Astrocyte (in vitro differentiated cells and primary cell): ENCODE measurements at places on chromosomes 2 and 18.

- no peak for DNase-seq
Measured at GRCh38 chr2:27281855-27282559, at the start of gene TRIM54. TRIM54 (plus strand) TSS chr2:27282429; CDS start chr2:27282732, 303 bp downstream.

DNA sequence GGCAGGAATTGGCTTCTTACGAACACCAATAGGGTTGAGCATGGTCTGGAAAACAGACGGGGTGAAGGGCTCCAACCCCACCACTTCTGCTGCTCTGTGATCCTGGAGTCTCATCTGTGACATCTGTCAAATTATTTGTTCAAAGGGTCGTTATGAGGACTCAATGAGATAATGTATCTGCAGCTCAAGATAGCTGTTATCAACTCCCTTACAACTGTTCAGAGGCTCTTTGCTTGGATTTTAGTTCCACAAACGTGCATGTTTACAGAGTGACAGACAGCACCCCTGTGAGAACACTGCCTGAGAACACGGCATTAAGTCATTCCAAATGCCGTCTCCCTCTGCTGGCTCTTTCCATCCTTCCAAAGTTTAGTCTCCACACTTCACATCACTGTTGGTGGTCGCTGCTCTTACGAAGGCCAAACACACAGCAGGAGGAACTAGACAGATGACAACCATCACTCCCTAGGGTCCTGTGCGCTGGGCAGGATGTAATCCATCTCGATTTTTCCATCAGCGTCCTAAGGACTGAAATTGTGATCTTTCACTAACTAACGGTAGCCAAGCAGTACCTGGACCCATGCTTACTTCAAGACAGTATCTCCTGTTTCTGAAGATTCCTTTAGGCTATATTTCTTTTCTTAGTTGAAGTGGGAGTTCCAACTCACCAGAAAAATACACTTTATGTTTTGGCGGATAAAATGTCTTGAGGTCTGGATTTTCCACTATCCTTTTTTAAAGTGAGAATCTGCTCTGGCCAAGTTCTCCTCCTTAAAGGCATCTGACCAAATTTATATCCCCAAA is 220.3 kb downstream of the ANAPC1 start:
- no peak for DNase-seq

- DNase-seq = no peak
Measured at GRCh38 chr2:105739944-105740530, 4.7 kb upstream of the NCK2 start.

- DNase-seq = no peak
Measured at GRCh38 chr2:128589681-128590080, 271.0 kb upstream of the HS6ST1 start.

- peak; percentile 1 for DNase-seq
Measured at GRCh38 chr18:71209944-71210343, 921.1 kb downstream of the SOCS6 start.

GRCh38 chr2:119323459-119323858 is 43.2 kb downstream of the C2orf76 start:
- no peak for DNase-seq

- no peak for DNase-seq
Measured at GRCh38 chr2:71830497-71831192, 317.0 kb downstream of the CYP26B1 start.

DNA sequence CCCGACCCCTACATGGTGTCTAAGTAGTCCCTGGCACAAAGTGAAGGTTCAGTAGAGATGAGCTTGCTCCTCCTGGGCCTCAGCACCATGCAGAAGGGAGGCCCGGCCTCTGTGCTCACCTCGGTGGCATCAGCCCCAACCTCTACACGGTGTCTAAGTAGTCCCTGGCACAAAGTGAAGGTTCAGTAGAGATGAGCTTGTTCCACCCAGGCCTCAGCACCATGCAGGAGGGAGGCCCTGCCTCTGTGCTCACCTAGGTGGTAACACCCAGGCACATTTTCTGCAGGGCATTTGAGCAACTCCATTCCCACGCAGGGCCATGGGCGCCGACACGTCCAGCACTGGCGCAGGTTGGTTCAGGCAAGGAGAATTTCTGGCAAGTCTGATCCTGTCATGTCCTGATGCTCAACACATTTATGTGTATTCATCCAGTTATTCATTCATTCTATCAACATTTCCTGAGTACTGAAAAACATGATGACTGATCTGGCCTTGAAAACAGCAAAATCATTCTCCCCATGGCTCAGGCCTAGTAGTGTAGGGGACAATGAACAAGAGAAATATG is 408.2 kb upstream of the MYT1L start:
- no peak for DNase-seq

DNA sequence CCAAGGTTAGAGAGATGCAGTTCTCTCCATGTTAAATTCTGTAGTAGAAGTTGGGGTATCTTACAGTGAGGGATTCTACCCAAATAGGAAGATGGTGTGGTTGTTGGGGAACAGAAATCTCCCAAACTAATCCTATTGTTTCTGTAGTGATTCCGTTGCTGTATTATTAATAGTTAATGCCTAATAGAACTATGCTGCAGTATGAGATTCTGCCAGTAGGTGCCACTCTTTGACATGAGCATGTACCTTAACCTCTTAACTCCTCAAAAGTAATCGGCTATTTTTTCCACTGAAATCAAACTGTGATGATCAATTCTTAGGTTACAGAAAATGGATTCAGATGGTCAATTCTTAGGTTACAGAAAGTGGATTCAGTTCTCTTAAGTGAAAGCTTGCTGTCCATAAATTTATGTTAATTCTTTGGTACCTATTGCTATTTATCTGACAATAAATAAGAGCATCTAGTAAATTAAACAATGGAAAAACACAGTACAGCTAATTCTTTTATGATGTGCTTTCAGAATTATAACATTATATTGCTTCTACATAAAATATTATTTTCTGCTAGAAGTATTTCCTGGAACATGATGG is 97.9 kb upstream of the DLX2 start:
- no peak for DNase-seq

- peak; percentile 62 for DNase-seq
Measured at GRCh38 chr2:160334028-160334741, 134.1 kb upstream of the ITGB6 start.

DNA sequence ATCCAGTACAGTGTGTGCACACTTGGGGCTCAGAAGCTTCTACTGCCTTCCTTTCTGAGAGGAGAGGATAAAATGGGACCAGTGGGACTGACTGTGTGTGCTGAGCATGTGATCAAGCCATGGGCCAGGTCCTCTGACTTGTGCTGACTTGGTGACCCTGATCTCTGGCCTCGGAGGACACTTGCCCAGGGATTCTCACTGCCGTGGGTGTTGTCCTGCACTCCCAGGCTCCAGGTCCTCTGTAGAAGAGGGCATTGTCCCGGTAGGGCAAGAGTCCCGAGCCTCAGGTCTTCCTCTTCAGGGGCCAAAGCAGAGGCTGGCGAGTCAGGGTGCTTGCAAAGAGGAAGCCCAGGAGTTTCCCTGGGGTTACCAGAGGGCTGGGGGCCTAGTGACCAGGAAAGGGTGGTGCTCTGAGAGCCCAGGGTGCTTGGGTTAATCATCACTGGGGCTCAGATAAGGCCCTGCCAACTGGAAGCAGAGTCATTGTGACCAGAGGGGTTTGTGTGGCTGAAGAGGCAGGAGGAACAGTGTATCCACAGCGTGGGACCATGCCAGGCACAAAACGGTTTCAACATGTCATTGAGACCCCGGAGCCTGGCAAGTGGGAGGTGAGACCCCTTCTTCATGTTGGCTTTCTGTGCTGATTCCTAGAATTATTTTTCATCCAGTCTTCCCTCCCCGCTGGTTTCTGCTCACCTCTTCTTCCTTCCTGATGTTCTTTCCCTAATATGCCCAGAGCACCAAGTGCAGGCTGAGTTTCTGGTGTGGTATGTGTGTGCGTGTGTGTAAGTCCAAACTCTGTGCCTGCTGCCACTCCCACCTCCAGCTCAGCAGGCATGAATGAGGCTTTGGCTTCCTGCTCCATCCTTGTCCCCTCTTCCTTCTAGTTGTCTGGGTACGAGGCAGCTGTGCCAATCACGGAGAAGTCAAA is at the start of gene GCKR:
Gene GCKR (plus strand): TSS at position 483 of the 931 bp plus-strand sequence. CDS start 66 bp downstream, at position 549.
- DNase-seq = peak; percentile 28

GRCh38 chr2:177363332-177363731 is 29.2 kb upstream of the AGPS start:
- DNase-seq = no peak

- DNase-seq = no peak
Measured at GRCh38 chr2:24785671-24786321, 7.4 kb downstream of the PTRHD1 start.

DNA sequence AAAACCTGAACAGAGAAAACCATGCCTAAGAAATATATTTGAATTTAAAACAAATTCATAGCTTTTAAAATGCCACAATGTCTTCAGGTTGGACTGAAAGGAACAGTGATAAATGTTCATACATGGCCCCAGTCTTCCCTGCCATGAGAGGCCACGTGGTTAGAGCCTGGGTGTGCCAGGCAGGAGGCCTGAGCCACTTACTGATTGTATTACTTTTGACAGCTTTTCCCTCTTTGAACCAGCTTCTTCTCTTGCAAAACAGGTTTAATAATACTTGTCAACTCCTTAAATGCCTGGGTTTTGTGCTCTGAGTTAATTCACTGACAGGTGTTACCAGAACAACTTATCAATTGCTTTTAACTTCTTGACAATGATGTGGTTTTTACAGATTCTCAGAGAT is 27.0 kb downstream of the RBKS start:
- DNase-seq = no peak
